Upper lobe of left lung (tissue), 6 donors: ENCODE measurements at places on chromosomes 12 and 14. TPM values are rescaled to one million over a fixed set of nuclear protein-coding genes. Genes with fewer than 3 reads are reported as not detected.

Gene COX8C
- not detected for total RNA-seq

Gene A2M
- total RNA-seq: 2,437 TPM

DNA sequence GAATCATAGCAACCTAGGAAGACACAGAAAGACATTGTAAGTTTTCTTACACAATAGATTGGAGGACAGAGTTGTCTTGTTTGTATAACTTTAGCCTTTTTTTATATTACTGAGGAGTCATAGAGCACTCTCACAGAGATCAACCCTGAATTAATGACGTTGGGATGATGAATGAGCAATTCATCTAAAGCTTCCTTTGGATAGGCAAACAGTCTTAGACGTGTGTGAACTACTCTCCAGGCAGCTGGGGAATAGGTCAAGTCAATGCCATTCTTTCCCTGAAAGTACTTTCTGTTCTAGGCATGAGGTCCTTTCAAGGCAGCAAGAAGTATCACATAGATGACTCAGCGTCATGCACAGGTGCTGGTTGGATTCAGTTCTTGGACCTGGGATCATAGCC, 369.1 kb upstream of the NOVA1 start:
- H3K27me3 ChIP-seq: no peaks in the 10 kb centered on the region
- no peaks in the 10 kb centered on the region for H3K36me3 ChIP-seq
- no peak for DNase-seq
- no peaks in the 10 kb centered on the region for H3K4me1 ChIP-seq
- H3K4me3 ChIP-seq: no peak overlapping the region
- H3K27ac ChIP-seq: no peak overlapping the region

GRCh38 chr14:102854091-102854703, 68.3 kb upstream of the AMN start:
- H3K27me3 ChIP-seq: no peaks in the 10 kb centered on the region
- DNase-seq: no peak
- no peak overlapping the region for H3K27ac ChIP-seq
- H3K36me3 ChIP-seq: no peaks in the 10 kb centered on the region
- H3K4me1 ChIP-seq: peaks cover 7% of the 10 kb centered on the region
- H3K4me3 ChIP-seq: no peak overlapping the region

DNA sequence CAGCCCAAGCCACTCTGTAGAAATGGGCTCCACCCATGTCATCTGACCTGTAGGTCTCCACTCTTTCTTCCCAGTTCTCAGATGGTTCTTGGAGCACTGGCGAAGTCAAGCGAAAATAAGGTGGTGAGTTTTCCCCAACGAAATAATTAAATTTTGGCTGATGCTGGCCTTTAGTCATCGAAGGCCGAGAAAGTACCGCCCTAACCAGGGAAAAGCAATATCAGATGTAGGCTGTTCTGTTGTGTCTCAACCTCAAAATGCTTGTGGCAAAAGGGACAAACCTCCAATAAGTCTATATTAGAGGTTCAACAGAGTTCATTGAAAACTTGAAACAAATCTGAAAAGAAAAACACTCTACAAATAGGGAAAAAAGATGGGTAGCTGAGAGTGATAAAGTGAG, 48.6 kb upstream of the BCAT1 start:
- H3K36me3 ChIP-seq: no peaks in the 10 kb centered on the region
- no peak for DNase-seq
- no peak overlapping the region for H3K27ac ChIP-seq
- H3K27me3 ChIP-seq: no peaks in the 10 kb centered on the region
- peaks cover 3% of the 10 kb centered on the region for H3K4me1 ChIP-seq
- no peak overlapping the region for H3K4me3 ChIP-seq

Gene SLC17A8
- total RNA-seq: not detected

DNA sequence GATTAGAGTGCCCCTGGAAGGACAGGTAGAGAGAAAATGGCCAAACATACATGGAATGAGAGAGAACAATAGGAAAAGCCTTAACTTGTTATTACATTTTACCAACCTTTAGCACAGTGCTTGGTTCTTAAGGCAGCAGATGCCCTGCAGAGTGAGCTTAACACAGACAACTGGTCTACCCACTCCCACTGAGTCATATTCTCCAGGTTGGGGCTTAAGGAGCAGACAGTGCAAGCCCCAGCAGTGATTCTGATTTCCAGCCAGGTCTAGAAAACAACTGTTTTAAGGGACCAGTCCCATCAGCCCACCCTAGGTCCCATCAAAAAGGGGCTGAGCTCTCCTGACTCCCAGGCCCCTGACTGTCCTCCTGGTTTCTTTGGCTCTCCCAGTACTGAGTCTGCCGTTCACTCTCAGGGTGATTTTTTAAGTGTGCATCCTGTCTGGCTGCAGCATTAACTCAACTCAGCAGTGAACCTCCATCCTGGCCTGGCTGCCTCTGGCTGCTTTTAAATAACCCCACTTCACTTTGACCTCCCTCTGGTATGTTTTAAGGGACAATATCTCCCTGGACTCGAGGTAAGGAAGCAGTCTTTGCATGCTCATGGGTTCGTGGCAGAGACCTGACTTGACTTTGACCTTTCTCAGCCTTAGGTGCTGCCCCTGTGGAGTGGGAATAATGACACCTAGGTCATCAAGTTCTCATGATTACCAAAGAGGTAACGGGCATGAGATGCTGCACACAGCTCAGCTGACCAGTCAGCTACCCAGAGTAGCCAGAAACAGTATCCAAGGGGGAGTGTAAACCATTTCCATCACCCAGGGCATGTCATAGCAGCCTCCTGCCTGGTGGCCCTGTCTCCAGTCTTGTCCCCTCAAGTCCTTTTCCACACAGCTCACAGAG, 210.7 kb upstream of the PWP1 start:
- no peak overlapping the region for H3K27ac ChIP-seq
- H3K27me3 ChIP-seq: no peaks in the 10 kb centered on the region
- DNase-seq: no peak
- no peaks in the 10 kb centered on the region for H3K36me3 ChIP-seq
- no peak overlapping the region for H3K4me3 ChIP-seq

Gene TSPAN19
- 3.2 TPM for total RNA-seq

- no peak for DNase-seq
- no peaks in the 10 kb centered on the region for H3K27me3 ChIP-seq
- H3K36me3 ChIP-seq: peaks cover 9% of the 10 kb centered on the region
- H3K4me1 ChIP-seq: peaks cover 14% of the 10 kb centered on the region
- no peak overlapping the region for H3K27ac ChIP-seq
These were observed 19.1 kb downstream of the FBXW8 start for GRCh38 chr12:116929885-116930284.

DNA sequence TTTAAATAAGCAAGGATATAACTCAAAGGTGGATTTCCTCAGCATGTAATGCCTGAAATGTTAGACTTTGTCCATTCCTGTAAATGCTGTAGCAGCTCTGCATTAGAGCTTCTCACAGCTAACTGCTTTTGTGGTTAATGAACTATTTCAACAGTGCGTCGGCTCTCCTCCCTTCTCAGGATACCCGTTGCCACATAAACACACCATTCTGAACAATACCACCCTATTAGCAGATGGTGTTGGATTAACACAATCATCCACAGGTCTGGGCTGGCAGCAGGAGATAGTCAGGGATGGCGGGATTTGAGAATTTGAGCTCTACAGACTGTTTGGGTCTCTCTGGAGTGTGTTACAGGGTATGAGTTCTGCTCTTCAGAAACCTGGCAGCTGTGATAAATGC, 33.5 kb upstream of the C12orf42 start:
- no peak for DNase-seq
- no peak overlapping the region for H3K27ac ChIP-seq
- no peaks in the 10 kb centered on the region for H3K36me3 ChIP-seq
- no peaks in the 10 kb centered on the region for H3K4me1 ChIP-seq

DNA sequence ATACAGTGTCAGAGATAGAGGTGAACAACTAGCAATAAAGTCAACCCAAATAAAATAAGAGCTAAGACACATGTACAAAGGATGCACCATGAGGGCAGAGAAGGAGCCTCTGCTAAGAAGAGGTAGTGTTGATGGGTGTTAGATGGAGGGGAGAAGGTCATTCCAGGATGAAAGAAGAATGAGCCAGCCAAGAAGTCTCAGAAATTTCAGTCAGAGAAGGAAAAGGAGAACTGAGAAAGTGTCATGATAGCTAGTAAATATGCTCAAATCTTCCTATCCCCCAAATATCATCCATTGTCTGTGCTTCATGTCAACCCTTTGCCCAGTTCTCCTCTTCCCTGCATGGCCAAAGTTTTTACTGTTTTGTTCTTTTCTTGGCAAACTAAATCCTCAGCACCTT, 225.2 kb upstream of the BTG1 start:
- H3K27me3 ChIP-seq: no peaks in the 10 kb centered on the region
- no peak for DNase-seq
- H3K4me3 ChIP-seq: no peak overlapping the region
- H3K36me3 ChIP-seq: no peaks in the 10 kb centered on the region

Gene CLEC2B
- 27.1 TPM for total RNA-seq

Gene AHSA1
- total RNA-seq: 41.9 TPM
